ENCODE measurements at places on chromosomes 3 and 15.
A peak's percentile ranks its signal among the peaks of the same experiment; 100 is the strongest.

DNA sequence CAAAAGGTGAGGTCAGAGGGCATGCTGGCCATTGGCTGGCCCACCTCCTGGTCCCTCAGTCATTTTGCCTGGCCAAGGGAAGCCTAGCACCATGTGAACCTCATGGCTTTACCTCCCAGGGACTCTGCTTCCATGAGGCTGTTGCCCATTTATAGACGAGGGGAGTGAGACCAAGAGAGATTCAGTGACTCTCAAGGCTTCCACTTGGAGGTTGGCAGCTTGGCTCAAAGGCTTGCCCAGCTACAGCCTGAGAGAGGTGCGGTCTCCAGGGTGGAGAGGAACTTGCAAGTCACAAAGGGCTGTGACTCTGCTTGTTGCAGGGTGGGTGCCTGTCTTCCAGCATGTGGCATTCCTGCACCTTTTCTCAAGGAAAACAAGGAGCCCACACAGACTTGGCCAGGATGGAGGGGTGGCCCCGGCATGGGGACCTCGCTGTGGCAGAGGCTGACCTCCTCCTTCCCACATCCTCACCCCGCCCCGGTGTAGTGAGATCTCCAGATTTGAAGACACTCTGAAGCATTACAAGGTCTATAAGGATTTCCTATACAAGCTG is 24.5 kb downstream of the CFAP100 start:
- ATAC-seq = no peak

DNA sequence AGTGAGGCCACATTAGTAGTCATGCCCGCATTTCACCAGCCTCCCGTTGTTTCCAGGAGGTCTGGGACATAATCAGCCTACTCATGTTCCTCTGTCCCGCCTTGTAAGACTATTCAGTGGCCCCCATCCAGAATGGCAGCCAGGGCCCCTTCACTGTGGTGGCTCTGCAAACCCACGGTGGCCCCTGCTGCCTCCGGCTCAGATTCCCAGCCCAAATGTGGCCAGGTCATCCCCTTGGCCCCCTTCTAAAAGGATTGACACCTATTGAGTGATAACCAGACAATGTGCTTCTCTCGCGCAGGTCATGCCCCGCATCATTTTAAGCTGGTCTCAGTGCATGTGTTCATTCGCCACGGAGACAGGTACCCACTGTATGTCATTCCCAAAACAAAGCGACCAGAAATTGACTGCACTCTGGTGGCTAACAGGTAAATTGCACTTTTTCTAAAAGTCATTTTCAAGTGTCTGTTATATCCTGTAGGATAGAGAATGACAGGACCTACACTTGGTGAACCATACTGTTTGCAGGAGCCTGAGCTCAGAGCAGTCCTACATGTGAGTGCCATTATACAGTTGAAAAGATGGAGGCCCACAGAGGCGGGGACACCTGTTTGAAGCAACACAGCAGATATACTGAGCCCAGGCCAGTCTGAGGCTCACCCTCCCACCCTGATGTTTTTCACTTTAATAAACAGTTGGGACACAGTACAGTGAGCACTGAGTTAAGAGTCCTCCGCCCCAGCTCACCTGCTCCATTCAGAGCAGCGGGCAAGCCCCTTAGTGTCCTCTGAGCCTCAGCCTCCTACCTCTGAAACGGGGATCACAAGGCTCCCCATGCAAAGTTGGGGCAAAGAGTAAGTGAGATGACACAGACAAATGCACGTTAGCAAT is 47.7 kb downstream of the PXYLP1 start:
- peak; percentile 28 for ATAC-seq

- ATAC-seq = peak; percentile 90
Observed at GRCh38 chr15:78930577-78931388, 14.1 kb downstream of the CTSH start.

DNA sequence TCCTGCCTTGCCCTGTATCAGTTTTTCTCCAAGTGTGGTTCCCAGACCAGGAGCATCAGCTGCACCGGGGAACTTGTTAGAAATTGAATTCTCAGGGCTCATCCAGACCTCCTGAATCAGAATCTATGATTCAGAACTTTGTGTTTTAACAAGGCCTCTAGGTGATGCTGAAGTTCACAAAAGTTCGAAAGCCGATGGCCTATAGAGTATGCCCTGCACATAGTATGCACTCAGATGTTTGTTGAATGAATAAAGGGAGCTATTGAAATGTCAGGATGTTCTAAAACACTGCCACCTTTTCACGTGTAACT is 664 bp upstream of the LARP6 start:
- ATAC-seq = no peak
